ENCODE measurements at places on chromosomes 3 and 15.

- DNase-seq, result no peak
These were observed 26.1 kb upstream of the ERICH6 start for GRCh38 chr3:150729682-150730360.

DNA sequence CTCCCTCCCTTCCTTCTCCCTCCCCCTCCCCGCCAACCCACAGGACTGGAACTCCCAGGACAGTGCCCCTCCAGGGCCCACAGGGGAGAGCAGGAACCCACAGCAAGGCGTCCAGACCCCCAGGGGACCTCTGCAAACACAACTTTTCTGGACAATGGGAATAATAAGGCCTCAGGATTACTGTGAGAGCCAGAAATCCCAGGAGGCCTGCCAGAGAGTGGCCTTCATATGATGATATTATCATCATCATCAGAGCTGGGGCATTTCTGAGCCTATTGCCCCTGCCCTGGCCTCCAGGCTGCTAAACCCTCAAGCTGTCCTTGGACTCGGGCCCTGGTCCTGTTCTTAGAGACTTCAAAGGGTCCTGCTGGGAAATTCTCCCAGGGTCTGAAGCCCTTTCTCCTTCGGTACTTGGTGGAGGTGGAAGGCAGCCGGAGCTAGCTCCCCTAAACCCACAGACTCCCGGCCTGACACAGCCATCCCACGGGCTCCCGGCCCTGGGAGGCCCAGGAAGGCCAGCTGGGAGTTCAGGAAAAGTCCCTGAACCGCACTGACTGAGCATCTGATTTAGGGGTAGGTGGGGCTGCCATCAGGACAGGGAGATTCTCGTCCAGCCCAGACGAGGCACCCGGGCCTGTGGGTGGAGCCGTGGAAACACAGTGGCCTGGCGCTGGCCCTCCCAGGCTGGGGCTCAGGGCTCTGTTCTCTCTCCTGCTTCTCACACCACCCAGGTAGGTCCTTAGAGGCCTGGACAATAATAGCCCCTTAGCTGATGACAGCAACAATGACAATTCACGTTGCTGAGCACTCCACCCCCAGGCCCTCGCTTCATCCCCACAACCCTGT, 4.9 kb downstream of the CALML4 start:
- DNase-seq, result no peak

DNA sequence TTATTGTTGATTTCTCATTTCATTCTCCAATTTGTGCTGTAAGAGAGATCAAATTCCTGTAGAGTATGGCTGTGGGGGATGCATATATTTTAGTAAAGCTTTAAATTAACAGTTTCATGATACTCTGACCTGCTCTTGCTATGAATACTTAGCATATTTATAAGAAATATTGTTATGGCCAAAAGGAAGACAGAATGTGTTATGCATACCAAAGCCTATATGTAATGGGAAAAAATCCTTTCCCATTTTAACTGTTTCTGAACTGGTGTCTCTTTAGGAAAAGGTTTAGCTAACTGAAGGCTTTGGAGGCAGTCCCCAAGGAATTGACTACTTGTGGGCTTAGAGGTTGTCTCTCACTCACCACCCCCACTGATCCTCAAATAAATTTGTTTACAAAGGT, 59.2 kb downstream of the CADPS start:
- no peak for DNase-seq

DNA sequence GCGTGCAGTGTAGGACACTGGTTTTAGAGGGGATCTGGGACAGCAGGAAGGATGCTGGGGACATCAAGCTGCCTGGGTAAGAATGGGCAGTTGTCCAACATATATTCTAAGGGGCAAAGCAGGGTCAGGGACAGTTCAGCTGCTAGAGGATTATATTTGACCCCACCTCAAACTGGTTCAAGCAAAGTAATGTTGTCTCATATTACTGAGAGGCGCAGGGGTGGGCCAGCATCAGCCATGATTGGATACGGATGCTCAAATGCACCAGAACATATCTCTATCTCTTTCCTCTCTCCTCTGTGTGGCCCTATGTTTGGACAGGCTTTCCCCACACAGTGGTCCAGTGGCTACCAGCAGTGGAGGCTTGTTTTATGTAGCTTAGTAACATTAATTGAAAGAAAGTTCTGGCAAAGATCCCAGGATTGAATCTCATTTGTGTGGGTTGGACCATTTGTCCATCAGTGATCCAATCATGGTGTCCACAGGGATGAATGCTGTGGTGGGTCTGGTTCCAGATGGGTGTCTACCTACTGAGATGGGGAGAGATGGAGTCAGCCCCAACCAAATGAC, 49.8 kb upstream of the RGMA start:
- DNase-seq, result no peak

DNA sequence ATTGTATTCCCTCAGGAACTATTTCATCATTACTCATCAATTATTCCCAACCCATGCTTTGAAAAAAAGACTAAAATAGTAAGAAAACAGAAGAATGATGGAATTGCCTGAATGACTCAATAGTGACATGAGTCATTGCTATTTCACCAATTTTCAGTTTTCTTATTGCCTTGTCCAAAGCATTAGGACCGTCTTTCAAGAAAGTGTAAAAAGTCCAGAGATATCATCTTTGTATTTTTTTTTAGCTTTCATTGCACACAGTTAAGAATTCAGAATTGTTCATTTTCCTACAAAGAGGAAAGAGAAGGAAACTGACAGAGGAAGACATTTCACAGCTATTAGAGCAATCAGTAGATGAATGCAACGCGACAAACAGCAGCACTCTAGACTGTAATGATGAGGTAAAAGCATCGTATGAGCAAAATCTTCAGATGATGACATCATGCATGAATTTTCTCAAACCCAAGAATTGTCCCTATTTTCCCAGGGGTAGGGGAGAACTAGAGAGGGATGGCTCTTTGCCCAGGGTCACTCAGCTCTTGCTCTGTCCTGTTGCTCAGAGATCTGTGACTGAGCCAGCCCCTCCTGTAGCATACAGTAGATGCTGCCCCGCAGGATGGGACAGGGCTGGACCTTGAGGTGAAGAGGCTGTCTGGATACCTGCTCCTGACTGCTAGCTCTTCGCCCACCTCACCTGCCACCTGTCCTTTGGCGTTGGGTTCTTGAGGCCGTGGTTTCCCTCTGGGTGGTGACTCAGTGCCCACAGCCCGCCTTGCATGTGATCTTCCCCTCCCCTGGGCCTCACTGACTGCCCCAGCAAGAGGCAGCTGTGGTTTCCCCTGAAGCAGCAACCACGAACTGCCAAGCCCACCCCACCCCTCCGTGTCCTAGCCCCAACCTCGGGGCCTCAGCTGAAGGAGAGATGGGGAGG, 84.8 kb downstream of the PPCDC start:
- DNase-seq, result peak; percentile 59

DNA sequence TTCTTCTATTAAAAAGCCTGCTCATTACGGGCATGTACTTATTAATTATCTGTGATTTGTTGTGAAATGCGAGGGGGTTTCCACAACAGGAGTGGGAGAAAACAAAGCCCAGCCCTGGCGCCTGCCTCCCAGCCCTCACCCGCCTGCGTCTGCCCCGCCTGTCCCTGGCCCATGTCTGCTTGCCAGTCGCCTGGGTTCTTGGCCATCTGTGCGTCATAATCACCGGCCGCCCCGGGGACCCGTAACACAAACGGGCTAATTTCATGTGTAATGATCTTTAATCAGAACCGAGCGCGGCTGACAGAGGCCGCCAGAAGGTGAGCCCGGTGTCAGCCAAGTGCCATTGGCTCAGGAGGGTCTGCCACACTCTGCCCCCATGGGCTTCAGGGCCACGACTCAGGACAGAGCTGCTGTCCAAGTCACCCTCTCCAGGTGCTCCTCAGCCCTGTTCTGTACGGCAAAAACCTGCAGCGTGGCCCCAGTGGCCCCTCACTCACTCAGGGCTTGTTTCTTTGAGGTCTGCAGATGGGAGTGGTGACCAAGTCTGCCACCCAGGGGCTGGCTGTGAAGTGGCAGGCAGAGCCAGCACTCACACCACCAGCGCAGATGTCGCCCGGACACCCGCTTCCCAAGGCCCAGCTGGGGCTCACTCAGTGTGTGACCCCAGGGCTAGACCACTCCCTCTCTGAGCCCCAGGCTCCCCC, 28.8 kb upstream of the TMEM115 start:
- no peak for DNase-seq

- peak; percentile 72 for DNase-seq
These were observed 25.7 kb upstream of the GALNT15 start for GRCh38 chr3:16148783-16149182.

GRCh38 chr3:129520960-129521359, 7.5 kb upstream of the RHO start:
- no peak for DNase-seq

- no peak for DNase-seq
These were observed 420 bp downstream of the SLC27A2 start for GRCh38 chr15:50182219-50183013.

- DNase-seq, result no peak
These were observed 20.9 kb upstream of the UBP1 start for GRCh38 chr3:33461097-33461496.

DNA sequence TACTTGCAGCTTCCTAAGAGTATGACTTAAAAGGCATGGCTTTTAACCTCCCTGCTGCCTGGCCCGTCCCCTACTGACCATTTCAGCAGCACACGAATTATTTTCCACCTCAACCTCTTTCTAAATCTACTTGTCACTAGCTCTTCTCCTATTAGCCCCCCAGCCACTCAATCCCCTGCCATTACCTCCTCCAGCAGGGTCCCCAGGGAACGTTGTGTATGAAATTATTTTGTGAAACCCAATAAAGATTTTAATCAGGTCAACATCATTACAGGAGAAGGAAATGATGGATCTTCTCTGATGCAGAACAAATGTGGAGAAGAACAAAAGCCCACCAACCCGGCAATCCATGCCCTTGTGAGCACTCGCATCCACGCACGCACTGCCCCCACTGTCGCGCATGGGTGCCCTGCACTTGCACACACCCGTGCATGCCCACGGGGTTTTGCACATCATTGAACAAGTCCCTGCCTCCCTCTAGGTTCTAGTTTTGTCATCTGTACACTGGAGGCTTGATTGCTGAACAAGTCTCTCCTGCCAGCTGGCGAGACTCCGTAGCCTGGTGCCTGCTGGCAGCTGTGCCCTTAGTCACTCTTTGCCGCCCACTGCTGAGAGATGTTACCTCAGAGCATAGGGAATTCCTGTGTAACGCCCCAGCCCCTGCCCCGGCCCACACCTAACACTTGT, 51.6 kb downstream of the LINGO1 start:
- no peak for DNase-seq

GRCh38 chr3:95655363-95655986, 1158.9 kb upstream of the EPHA6 start:
- no peak for DNase-seq

- DNase-seq, result no peak
These were observed 12.1 kb downstream of the KBTBD13 start for GRCh38 chr15:65088643-65089021.

GRCh38 chr3:21390856-21391255, 360.2 kb downstream of the ZNF385D start:
- DNase-seq, result no peak

GRCh38 chr15:26191193-26191592, 328.1 kb upstream of the ATP10A start:
- no peak for DNase-seq

Data from non-pigmented ciliary epithelial cell (primary cell).